Fibroblast of villous mesenchyme (primary cell): ENCODE measurements at places on chromosomes 11 and 22.
A peak's percentile ranks its signal among the peaks of the same experiment; 100 is the strongest.

- DNase-seq: peak; percentile 81
These were observed 51.8 kb downstream of the THAP12 start for GRCh38 chr11:76329084-76329648.

DNA sequence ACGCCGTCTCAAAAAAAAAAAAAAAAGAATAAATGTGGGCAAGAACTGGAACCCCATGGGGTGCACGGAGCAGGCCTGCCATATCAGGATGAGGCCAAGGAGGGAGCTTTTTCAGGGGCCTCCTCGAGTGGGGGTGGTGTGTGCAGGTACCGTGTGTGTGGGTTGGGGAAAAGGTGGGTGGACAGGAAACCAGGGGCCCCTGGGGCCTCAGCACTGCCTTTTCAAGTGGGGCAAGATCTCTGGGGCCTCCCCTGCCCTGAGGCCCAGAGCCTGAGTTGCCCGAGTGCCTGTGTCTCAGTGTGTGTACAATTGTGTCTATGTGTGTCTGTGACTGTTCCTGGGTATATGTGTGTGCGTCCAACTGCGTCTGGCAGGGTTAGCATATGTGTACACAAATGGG, 23.8 kb downstream of the TEF start:
- no peak for DNase-seq

- peak; percentile 56 for DNase-seq
These were observed 52.6 kb upstream of the SESN3 start for GRCh38 chr11:95283650-95284049.

DNA sequence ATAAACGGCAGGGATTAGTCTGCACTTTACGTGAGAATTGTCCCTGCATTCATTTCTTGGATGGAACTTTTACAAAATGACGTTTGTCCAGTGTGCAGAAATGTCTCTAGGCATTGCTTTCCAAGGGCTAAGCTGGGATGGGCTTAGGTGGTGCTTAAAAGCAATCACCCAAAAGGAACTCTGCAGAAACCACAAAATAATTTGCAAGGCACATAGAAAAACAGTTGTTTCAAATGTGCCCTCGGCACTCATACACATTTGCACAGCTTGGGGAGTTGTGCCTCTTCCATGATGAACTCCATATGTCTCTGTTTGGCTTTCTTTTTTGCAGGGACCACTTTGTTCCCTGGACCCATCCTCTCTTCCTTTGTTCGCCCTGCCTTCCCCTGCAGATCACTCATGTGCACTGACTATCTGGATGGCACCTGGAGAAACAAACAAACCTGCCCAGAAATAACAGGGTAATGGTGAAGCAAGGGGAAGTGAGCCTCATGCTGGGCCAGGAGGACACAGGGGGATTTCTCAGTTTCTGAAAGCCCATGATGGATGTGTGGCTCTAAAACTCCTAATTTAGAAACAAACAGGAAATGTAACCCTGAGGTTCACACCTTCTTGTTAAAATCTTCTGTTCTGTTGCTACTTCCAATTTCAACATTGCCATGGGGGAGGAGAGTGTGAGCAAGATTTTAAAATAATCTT, 150.2 kb downstream of the SNX19 start:
- no peak for DNase-seq

DNA sequence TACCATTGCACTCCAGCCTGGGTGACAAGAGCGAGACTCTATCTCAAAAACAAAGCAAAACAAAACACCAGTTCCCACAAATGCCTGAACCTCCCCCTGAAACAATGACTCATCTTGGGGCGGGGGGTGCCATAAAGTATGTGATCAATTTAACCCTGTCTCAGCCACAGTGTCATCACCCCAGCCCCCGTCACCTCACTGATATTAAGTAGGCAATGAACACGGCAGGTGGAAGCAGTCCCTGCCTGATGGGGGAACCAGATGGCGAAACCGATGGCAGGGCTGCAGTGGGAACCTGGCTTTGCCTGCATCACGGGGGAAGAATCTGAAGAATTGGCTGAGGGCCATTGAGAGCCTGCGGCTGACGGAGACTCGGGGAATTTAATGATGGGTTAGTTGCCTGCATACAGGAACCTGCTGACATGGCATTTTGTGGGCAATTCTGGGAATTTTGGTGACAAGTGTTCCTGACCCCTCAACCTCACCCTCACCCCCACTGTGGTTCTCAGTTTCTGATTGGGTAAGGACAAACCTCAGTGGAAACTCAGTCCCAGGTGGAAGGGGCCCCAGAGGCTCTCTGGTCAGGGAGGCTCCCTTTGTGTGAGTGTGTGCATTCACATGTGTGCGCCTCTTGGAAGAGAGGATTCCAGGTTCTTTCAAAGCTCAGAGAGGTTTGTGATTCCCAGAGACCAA, 39.1 kb upstream of the SHISAL1 start:
- peak; percentile 93 for DNase-seq

DNA sequence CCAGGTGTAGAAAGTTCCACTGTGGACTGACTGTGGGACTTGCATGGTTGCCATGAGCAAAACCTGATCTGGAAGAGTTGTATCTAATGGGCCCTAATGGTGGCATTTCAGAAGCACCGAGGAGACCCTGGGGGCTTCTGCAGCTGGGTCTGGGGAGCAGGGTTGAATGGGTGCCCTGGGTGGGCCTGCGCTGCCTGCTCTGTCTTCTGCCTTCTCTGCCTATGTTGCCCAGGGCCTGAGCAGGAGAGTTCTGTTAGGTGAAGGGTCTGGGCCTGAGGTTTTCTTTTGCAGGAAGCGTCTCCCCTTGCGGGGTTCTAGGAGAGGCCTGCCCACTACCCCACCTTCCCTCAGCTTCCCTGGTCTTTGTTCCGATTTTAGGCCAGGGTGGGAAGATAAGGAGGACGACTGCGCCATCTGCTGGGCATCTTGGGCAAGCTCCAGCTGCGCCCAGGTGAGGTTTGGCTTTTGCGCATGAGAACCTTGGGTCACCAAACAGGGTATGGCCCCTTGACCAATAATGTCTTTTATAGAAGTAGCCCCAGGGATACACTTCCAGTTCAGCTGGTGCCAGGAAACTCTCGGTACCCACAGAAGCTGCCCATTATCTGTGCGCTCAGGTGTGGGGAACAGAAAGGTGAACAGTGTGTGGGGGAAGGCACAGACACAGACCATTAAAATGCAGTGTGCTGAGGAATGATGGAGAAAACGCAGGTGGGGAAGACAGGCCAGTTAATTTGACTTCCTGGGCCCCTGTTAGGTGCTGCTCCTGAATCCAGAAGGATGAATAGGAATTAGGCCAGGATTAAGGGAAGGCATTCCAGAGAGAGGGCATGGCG, 23.2 kb downstream of the COMMD9 start:
- peak; percentile 45 for DNase-seq

- peak; percentile 38 for DNase-seq
These were observed 155.7 kb downstream of the BBOX1 start for GRCh38 chr11:27196203-27196897.

DNA sequence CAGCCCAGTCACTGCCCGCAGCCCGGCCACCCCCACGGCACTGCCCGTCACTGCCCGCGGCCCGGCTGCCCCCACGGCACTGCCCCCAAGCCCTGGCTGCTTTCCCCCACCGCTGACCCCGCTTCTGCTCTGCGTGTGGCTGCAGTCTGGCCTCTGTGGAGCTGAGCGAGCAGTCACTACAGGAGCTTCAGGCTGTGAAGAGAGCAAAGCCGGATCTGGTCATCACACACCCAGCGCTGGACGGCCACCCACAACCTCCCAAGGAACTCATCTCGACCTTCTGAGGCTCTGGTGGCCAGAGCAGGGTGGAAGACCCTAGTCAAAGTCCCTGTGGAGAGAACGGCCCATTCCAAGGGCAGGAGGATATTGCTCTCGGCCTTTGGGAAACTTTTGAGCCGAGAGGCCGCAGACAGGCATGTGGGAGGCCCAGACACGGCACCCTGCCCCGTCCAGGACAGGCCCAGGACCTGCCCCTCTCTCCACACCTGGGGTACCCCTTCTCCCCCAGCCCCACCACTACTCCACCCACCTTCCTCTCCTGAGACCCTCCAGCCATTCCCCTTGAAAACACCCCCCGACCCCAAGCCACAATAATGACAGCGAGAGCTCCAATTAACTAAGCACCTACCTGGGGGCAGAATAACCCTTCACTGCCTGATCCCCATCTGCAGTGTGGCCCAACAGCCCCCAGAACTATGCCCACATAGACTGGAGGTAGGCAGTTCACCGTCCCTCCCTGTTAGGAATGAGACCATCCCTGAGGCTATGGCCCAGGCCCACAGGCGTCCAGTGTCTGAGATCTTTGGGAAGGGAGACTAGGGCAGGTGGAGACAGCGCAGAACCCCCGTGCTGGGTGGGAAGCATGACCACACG, 3.7 kb upstream of the PGGHG start:
- DNase-seq: no peak

DNA sequence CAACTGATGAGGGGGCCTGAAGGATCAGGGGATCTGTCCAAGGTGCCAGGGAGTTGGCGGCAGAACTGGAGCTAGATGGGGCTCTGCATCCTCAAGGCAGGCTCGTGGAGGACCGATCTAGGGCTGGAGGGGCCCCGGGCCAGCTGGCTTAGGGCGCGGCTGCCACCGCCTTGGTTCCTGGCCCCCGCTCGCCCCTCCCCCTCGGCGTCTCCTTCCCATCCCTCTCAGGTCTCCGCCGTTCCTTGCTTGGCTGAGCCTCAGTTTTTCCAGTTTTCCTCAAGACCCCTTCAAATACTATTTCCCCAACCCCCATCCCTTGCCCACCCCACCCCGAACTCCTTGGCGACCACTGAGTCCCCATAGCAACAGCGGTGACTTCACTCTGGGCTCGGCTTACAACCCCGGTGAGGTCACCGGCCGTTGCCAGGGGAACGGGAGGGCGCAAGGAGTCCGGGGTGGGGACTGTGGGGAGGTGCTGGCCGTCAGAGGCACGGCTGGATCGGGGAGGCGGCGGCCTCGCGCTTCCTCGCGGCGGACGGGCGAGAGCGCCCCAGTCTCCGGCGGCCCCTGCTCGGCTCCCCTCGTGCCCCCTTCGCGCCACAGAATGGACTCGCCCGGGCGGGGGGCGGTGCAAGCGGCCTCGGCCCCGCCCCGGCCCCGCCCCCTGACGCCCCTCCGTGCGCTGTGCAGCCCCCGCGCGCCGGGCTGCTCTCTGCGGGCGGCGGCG, 7.5 kb downstream of the FREY1 start:
- DNase-seq: peak; percentile 85

- peak; percentile 68 for DNase-seq
These were observed 113.5 kb downstream of the SLC1A2 start for GRCh38 chr11:35305670-35306382.

GRCh38 chr11:14657841-14658240, 14.2 kb downstream of the PDE3B start:
- no peak for DNase-seq

GRCh38 chr11:34222030-34222429, 116.6 kb downstream of the NAT10 start:
- DNase-seq: no peak

GRCh38 chr22:30782613-30783012, 87.9 kb downstream of the OSBP2 start:
- peak; percentile 3 for DNase-seq

DNA sequence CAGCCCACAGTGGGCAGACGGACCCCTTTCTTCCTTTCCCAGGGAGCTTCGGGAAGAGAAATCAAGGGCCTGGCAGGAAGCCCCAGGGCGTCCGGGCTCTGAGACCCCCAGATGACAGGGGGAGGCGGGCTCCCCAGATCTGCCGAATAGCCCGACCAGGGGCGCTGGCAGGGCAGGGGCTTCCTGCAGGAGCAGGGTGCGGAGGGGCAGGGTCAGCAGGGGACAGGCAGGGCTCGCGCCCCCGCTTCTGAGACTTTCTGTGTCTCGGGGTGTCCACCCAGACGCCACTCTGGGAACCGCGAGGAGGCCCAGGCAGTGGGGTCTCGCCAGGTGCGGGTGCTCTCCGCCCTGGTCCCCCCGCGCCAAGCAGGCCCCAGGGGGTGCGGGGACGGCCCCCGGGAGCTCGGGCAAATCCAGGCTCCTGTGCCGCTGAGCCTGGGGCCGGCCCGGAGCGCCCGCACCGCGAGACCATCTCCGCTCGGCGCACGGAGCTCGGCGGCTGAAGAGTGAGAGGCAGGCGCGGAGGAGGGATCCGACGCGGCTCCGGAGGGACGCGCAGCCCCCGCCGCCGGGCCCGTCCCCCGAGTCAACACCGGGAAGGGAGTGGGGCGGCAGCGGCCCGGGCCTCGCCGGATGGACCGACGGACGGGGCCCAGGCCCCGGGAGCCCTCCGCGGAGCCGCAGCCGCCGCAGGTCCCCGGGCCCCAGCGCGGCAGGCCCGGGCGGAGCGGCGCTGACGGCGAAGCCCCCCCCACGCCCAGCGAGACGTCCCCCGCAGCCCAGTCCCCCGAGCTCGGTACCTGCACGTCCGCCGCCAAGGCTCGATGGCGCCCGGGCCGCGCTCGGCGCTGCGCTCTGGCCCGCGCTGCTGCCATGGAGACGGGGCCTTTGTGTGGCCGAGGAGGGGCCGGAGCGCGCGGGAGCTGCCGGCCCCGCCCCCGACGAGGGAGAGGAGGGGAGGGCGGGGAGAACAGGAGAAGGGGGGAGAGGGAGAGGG, at the start of gene PLXNB2:
PLXNB2 (minus strand) TSS at position 894 of the 997 bp plus-strand sequence. CDS start 17,062 bp downstream, outside the sequence.
- peak; percentile 81 for DNase-seq

DNA sequence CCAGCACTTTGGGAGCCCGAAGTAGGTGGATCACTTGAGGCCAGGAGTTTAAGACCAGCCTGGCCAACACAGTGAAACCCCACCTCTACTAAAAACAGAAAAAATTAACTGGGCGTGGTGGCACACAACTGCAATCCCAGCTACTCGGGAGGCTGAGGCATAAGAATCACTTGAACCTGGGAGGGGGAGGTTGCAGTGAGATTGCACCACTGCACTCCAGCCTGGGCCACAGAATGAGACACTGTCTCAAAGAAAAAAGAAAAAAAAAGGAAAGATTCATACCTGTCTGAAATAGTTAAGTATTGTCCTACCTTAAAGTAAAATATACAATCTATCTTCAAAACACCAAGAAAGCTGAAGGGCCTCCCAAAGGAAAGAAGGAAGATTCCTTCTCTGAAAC, 20.1 kb downstream of the RBFOX2 start:
- no peak for DNase-seq

DNA sequence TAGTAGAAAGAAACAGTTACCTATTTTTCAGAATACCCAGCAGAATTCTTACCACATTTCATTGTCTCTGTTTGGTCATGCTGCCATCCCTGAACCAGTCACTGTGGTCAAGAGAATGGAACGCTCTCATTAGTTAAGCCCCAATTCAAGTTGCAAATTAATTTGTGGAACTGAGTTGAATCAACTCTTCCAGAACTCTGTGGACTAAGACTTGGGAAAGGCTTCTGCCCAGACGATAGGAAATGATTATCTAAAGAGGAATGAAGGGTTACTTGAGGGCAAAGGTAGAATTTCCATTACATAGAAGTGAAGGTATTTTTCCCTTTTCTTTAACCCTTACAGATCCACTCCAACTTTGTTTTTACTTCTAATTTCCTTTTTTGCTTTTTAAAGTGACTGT, 286.4 kb downstream of the DYNC2H1 start:
- no peak for DNase-seq

GRCh38 chr11:85772695-85773094, 38.2 kb downstream of the SYTL2 start:
- DNase-seq: peak; percentile 77
